ENCODE measurements at places on chromosomes 13 and 19. TPM values are rescaled to one million over a fixed set of nuclear protein-coding genes. Genes with fewer than 3 reads are reported as not detected.

Gene ZIK1
- total RNA-seq, result 24.2 TPM

Gene CEBPA
- 39.0 TPM for total RNA-seq

Gene CLEC4M
- under 0.01 TPM for total RNA-seq

Gene ATP4B
- not detected for total RNA-seq

Gene IGFL4
- under 0.01 TPM for total RNA-seq

Gene FCAR
- 1.3 TPM for total RNA-seq

GRCh38 chr13:42041684-42042035 lies 6.8 kb upstream of the DGKH start:
- peak; percentile 21 for DNase-seq

DNA sequence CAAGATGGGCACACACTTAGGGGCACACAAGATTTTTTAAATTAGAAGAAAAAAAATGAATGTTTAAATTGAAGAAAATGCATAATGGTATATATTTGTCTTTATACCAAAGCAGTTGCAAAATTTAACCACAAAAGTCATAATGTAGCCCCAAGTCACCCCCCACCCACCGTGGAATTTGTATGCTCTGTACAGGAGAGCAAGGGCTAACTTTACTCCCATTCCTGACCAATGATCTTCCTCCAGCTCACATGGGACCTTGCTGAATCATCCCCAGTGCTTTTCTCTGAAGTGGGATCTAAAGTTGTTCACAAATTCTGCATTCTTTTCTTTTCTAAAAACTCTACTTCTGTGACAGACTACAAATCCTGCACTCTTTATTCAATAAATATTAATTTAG lies 597.0 kb downstream of the UQCRFS1 start:
- DNase-seq, result no peak

- DNase-seq, result no peak
Measured at GRCh38 chr13:30545320-30545719, 72.4 kb upstream of the USPL1 start.

DNA sequence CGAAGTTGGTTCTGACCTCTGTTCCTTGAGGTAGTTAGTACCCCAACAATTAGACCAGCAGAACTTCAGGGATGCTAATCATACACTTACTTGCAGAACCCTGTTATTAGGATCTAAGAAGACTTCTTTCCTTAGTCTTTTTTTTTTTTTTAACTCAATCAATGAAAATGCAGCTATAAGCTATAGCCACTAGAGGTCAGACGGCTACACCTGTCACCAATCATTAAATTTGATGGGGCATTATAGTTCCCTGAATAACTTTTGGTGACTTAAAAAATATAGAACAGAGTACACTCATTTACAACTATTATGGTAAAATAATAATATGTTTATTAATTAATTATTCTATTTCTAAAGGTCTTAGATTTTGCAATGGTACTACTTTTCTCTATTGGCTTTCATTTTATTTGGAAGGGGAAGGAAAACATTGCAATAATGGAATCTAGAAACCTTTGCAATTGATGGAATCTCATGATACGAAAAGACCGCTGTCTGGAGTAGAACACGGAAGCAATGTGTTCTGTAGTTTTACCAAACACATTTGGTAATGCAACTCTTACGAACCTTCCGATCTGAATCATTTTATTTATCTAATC lies 483.2 kb downstream of the DIAPH3 start:
- DNase-seq, result no peak

DNA sequence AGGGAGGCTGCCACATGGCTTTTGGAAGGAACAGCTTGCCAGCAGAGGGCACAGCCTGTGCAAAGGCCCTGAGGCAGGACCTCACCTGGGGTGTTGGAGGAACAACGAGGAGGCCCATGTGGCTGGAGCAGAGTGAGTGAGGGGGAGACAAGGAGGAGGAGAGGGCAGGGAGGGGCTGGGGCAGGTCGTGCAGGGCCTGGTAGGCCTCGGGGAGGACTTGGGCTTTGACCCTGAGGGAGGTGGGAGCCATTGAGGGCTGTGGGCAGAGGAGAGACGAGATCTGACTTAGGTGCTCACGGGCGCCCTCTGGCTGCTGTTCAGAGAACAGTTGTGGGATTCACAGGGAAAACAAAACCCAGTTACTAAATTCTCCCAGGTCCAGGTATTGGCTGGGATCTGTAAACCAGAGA lies 25.2 kb downstream of the ZNRF4 start:
- DNase-seq, result no peak

DNA sequence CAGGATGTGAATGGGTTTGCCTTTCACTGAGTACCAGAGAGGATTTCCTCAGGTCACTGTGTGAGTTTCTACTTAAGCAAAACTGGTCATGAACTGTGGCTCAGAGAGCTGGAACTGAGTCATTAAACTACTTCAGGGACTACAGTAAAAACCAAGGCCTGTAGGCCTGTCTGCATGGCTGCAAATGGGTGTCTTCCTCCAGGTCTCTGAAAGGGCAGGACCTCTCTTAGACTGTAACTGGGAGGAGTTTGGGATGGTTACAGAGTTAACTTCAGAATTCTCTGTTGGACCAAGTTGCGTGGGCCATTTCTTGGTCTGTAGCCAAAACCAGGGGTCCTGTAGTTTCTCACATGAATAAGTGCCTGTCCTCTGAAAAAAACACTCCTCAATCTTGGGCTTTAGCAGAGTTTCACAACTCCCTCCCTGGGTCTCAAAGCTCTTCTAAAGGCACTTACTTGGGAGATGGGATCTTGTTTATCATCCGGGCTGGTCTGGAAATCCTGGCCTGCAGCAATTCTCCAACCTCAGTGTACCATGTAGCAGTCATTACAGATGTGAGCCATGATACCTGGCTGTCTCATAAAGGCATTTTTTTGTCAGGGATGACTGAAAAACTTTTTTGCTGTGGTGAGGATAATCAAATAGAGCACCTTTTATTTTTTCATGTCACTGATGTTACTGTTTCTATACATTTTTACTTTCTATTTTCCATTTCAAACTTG lies 19.7 kb downstream of the ZNF714 start:
- no peak for DNase-seq

DNA sequence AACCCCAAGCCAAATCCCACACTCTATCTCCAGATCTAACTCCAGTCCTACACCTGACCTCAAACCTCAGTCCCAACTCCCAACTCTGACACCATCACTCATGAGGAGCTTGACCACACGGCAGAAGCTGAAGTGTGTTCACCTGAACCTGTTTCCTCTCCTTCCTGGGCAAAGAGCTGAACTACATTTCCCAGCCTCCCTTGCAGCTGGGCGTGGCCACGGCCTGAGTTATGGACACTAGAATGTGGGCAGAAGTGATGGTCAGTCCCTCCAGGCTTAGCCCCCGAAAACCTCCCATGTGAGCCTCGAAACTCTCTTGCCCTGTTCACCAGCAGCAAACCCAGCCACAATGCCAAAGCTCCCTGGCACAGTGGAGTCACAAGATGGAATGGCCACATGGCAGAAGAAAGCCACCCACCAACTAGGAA lies 19.5 kb upstream of the MEIS3 start:
- DNase-seq, result no peak

GRCh38 chr19:46191972-46192371 lies 37.6 kb upstream of the IGFL1 start:
- DNase-seq, result no peak

- no peak for DNase-seq
Measured at GRCh38 chr19:51354742-51355148, 11.4 kb downstream of the ETFB start.

DNA sequence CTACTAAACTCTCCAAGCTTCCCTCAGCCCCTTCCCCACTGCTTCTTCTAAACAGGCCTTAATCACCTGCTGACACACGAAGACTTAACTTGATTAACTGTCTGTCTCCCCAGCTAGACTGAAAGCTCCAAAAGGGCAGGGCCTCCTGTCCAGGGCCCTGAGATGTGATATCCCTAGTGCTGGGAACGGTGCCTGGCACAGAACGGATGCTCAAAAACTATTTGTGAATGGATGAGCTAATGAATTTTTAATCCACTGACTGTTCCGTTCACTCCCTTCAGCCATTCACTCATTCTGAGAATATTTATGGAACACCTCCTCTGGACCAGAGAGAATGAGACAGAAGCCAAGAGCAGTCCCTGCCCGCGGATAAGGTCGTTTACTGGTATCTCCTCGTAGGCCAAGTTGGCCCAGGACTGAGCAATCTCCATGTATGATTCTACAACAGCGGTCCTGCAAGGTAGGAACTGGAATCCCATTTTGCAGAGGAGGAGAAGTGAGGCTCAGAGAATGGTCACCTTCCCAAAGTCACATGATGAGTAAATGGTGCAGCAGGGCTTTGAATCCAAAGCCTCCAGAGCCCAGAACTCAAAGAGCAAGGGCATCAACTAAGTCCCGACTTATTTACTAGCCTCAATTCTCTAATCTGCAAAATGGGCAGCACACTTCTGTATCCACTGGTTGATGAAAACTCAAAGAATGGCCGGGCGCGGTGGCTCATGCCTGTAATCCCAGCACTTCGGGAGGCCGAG lies 3.4 kb downstream of the DMWD start:
- DNase-seq, result no peak

GRCh38 chr19:19540064-19540714 lies 2.1 kb downstream of the CILP2 start:
- peak; percentile 80 for DNase-seq

GRCh38 chr13:32535748-32536147 lies 2.8 kb downstream of the N4BP2L2 start:
- DNase-seq, result no peak

GRCh38 chr19:1232652-1233072 lies 5.1 kb downstream of the CBARP start:
- DNase-seq, result no peak

DNA sequence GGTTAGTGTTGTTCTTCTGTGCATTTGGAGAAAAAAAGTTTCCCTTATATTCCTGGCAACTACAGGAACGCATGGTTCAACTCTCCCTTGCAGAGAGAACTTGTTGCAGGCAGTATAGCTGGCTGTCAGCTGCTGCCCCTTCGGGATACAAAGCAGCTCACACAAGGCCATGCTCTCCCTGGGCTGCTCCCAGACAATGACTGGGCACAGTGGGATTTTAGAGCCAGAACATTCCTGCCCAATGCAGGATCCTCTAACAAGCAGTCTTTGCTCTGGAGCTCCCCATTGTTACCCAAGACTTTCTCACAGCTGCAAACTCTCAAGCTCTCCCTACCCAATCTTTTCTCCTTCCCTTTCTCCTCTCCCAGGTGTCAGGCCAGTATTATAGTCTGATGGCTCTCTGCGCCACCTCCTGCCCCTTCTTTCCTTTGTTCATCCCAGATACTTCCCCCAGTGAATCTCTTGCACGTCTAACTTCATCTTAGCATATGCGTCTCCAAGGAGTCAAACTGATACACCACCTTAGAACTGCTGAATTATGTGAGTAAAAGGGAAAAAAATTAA lies 27.5 kb upstream of the SERPINE3 start:
- DNase-seq, result no peak

- DNase-seq, result no peak
Measured at GRCh38 chr13:105087945-105088344, 1447.5 kb downstream of the EFNB2 start.

DNA sequence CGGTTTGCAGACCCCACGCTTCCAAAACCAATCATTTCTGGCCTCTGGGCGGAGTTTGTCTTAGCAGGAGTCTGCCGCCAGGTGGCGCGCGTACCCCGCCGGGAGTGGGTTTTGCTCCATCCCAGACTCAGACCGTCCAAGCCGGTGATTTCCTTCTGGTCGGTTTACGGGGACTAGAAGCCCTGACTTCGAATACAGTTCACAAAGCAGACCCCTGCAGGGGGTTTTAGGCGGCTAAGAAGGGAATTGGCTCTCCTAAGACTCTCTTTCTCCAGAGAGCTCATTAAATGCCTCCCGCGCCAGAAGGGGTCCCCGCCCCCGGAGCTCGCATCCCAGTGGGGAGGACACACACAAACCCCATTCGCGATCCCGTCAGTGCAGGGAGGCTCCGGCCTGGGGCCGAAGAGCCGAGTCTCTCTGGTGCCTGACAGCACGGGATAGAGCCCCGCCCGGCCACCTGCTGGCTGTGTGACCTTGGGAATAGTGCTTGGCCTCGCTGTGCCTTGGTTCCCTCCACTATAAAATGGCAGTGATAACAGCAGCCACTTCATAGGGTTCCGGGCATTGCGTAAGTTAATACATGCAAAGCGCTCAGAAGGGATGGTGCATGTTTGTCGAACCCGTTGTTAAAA lies 8.6 kb upstream of the NUP62 start:
- peak; percentile 58 for DNase-seq

DNA sequence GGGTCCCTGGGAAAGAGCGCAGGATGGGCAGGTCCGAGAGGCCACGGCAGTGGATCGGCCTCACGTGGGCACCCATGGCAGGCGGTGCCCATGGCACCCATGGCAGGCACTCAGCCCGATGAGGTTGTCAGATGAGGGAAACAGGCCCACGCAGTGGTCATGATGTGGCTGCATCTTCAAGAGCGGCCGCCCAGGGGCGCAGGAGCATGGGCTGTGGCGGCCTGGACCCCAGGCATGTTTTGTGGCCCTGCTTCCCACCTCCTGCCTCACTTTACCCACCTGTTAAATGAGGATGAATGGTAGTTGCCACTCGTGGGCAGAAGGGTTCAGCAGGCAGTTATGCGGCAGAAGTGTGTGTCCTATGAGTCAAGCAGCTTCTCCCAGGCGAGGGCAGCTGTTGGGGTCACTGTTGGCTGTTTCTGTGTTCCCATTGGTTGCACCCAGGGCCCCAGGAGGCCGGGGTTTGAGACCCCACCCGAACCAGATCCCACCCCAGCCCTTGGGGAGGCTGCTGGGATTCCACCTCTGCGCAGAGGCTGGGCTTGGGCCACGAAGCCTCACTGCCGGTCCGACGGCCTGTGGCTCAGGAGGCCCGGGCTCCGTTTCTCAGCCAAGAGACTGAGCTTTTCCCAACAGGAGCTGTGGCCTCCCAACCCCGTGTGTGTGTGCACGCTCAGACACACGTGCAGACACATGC lies 30.0 kb downstream of the CSNK1G2 start:
- DNase-seq, result no peak

DNA sequence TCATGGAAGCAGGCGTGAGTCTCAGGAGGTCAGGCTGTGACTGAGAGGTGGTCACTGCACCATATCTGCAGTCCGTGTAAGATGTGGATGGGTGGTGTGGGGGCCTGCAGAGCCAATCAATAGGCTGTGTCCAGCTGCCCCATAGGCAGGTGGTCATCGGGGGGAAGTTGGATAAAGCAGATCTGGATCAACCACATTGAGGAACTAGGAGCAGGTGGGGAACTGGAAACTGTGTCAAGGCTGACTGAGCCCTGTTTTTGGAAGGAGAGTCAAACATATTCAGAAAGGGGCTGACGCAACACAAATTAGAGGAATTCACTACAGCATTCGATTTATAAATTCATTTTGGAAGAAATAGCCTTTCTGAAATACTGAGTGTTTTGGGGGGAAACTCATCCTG lies 15.0 kb downstream of the CLEC4M start:
- DNase-seq, result no peak

All from hematopoietic multipotent progenitor cell (in vitro differentiated cells).